ENCODE measurements at places on chromosomes 7 and 10.

GRCh38 chr10:58016614-58017013, 251.1 kb downstream of the IPMK start:
- no peak for DNase-seq

DNA sequence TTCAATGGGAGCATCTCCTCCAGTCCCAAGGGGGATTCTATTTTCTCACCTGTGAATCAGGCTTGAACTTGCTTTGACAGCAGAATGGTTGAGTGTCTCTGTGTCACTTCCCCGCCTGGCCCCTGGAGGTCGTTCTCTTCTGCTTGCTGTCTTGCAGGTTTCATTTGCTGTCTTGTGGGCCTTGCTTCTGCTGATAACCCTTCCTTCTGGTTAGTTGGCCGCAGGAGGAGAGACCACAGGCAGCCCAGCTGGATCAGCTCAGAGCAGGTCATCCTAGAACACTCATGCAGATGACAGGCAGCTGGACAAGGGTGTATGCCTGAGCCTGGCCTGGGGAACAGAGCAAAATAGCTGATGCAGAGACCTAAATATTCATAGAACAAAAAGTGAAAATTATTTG, 344.2 kb upstream of the ADARB2 start:
- no peak for DNase-seq

GRCh38 chr10:78328592-78329404, 295.1 kb downstream of the RPS24 start:
- no peak for DNase-seq

DNA sequence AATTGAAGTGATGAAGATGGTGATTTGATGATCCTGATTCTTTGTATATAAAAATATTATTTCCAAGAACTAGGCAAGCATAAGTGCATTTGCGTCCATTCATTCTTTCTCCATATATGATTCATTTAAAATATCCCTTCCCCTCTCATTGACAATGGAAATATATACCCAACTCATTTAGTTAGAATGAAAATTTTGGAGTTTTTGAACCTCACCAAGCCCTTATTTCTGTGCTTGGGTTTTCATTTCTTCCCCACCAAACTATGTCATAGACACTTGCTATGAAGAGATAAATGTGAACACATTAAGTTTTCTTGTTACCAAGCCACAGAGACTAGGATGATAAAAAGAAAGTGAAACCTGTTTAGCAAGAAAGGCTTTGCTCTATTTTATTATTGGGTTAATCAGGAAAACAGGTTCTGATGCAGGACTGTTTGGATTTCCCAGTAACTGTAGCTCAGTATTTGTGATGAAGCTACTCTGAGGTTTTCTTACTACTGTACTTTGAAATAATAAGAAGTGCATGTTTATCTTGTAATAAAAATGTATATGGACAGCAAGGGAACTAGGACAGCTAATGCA, 68.3 kb downstream of the ITGB1 start:
- no peak for DNase-seq

GRCh38 chr7:83878614-83879013, 229.7 kb upstream of the SEMA3E start:
- DNase-seq, result no peak

DNA sequence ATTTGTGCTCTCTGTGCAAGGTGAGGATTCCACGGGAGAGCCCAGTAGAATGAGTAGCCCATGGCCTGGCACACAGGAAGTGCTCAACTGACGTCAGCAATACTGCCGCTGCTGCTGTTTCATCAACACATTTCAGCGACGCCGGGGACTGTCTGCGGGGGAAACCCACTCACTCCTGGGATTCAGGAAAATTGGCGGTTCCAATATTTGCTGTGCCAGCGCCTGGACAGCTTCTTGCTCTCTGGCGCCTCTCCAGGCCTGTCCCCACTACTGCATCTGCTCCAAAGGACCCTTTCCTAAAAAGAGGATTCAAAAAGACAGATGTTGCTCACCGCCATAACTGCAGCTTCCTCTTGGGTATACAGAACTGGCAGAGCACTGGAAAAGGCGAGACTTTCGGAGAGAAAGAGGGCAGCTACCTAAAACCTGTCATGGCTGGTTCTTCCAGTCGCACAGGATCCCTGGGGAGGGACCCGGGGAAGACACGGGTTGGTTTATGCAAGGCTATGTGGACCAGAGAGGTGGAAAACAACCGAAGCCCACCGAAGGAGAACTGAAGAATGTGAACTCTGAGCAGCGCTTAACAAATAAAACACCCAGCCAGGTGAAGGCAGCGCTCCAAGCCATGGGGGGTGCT, 39.7 kb upstream of the ENO4 start:
- no peak for DNase-seq

DNA sequence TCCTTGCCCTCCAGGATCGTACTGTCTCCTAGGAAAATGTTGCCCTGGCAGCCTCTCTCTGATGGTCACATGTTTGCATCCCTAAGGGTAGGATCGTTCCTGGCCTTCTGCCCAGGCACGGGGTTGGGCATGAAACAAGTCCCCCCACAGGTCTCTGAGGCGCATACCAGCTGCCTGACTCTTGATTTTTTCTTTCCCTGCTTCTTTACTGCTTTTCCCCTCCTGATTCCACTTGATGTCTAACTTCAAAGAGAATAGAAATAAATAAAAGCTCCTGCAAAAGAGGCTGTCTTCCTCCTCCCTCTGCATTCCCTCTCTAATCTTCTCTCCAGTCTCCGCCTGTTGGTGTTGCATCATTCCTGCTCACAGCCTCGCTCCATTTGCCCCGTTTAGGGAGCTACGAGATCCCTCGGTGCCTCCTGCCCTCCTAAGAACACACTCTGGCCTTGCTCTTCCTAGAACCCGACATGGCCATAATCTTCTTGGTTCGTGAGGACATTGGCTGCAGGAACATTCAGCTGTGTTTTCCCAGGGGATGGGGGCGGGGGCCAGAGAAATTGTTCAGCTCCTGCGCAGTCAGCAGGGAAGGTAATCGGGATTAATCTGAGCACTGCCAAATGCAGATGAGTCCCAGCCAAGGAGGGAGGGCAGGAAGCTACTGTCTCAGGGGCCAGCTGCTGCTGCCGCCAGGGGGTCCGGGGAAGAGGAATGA, 26.0 kb downstream of the LEP start:
- no peak for DNase-seq

GRCh38 chr10:71159892-71160291, 52.5 kb upstream of the UNC5B start:
- no peak for DNase-seq

- DNase-seq, result no peak
These were observed 250.4 kb upstream of the CACNA2D1 start for GRCh38 chr7:82694022-82694421.

- DNase-seq, result no peak
These were observed 51.5 kb downstream of the CHCHD3 start for GRCh38 chr7:133030346-133030745.

GRCh38 chr7:105106473-105106872, 92.5 kb downstream of the KMT2E start:
- DNase-seq, result no peak

- DNase-seq, result peak; percentile 77
These were observed 69.6 kb downstream of the ATXN7L1 start for GRCh38 chr7:105806592-105807447.

DNA sequence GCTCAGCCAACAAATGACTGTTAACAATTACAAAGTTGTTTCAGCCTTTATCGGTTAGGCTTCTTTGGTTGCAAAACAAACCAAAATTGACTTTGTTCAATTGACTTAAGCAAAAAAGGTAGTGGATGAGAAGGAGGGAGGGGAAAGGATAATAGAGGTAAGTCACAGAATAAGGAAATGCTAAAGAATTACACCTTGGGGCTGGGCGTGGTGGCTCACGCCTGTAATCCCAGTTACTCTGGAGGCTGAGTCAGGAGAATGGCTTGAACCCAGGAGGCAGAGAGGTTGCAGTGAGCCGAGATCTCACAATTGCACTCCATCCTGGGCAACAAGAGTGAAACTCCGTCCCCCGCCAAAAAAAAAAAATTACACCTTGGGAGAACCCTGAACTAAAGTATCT, 41.4 kb downstream of the AHCYL2 start:
- DNase-seq, result no peak

DNA sequence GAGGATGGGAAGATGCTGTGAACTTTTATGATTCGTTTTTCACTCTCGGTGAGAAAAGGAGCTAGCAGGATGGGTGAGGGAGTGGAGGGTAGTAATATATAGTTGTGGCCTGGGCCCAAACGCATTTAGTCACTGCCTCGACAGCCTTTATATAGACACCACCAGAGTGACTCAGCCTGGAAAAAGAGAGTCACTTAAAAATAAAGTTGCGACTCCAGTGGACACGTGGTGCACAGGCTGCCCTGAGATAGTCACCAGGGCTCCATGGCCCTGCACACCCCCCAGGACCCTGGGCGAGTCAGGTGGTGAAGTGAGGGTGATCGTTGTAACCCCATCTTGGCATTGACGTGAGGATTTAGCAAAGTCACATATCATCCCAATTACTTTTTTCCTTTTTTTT, 106.7 kb downstream of the CUX1 start:
- peak; percentile 31 for DNase-seq

GRCh38 chr10:88116971-88117626, 253.7 kb downstream of the PTEN start:
- DNase-seq, result peak; percentile 24

- DNase-seq, result no peak
These were observed 474.0 kb downstream of the GPAM start for GRCh38 chr10:111709603-111710002.

GRCh38 chr7:19537942-19538401, 170.9 kb downstream of the POLR1F start:
- DNase-seq, result no peak

DNA sequence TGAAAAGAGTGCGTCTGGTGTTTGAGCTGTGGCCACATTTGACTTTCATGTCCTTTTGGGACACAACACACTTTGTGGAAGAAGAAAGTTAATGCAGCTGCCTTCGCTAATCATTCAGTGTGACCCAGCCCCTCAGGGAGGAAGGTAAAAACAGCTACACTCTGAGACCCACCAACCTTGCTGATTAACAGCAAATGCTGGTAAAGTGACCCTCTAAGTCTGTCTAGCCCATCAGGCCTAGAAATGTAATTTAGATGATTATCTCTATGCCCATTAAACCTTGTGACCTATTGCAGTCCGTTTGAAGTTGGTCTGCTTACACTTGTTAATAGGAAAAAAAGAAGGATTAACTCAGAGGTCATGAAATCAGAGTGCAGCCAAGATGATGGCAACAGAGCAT, 161.9 kb upstream of the WNT16 start:
- DNase-seq, result no peak

GRCh38 chr10:104435822-104436221, 82.2 kb downstream of the CFAP58 start:
- no peak for DNase-seq

- DNase-seq, result no peak
These were observed 2.5 kb downstream of the P4HA1 start for GRCh38 chr10:73093922-73094850.

DNA sequence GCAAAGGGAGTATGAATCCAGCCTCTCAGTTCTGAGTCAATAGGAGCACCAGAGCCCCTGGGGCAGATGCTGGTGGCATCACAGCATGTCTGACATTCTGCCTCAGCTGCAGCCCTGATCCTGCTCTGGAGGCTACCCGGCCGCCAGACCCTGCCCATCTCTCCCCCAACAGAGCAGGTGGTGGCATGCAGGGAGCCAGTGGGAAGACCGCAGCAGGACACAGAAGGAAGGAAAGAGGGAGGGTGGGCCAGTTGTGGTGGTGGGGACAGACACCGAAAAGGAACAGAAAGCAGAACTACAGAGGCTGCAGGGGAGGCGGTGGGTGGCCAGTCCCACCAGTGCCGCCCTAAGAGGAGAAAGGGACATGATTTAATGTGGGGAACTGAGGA, 35.3 kb downstream of the BLNK start:
- DNase-seq, result no peak

GRCh38 chr10:27664461-27664860, 81.2 kb downstream of the MKX start:
- no peak for DNase-seq

DNA sequence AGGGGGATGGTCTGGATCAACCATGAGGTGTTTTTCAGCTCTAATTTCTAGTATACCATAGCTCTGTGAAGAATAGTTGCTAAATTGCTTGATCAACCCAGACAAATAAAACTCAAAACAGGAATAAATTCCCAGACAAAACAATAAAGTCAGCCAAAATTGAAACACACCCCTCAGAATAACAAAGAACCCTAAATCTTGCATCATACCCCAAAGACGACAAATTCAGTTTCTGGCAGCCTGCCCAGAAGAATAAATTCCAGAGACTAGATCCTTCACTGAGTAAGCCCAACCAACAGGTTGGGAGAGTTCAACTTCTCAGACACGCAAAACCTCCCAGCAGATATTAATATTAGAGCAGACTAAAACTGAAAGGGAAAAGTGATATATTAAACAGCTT, 11.2 kb upstream of the SEM1 start:
- DNase-seq, result no peak

DNA sequence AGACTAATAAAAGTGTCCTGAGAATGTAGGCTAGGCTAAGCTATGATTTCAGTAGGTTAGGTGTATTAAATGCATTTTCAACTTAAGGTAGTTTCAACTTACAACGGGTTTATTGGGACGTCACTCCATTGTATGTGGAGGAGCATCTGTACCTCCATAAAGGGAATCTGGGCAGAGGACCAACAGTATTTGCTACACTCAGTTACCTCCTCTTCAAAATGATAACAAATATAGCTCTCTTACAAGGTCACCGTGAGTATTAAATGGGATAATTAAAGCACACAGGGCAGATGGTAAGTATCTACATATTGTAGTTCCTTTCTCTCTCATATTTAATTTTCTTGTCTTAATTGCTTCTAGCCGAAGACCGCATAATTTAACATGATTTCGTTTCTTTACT, 59.0 kb upstream of the FGL2 start:
- DNase-seq, result no peak

GRCh38 chr10:96570983-96571964, 15.5 kb downstream of the TM9SF3 start:
- DNase-seq, result no peak

DNA sequence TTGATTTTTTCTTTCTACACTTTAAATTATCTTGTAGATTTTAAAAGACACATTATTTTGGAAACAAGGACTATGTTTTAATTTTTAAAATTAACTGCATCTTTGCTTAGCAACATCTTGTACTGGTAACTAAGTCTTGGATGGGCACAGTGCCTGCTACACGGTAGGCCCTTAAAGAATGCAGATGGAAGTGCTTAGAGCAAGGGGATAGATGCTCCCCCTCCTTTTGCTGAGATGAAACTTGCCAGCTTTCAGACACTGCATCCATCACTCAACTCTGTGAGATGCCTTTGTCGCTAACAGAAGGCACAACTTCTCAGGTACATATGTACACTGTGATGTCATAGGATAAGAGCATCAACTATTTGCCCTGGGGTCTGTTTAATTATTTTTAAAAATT, 103.9 kb downstream of the LRRC18 start:
- DNase-seq, result no peak

All from stimulated activated CD8-positive, alpha-beta memory T cell treated with anti-CD3 and anti-CD28 coated beads, Interleukin-7, amount 100 ng/mL, for 48 hours (primary cell).